ENCODE measurements at places on chromosomes 12 and 14.

DNA sequence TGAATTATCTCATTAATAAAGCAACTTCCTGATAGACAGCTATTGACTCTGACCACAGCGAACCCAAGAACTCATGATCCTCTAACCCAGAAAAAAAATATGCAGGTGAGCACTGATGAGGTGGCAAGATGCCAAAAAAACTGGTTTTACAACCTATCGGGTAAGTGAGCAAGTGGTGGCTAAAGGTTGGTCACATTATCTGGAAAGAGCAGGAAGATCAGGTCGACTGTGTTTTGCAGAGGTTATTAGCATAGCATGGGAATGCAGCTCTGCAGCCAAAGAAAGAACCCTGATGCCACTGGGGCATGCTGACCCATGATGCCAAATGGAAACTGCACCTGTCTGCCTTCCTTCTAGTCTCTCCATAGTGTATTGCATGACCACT lies 23.5 kb downstream of the BHLHE41 start:
- peak; percentile 86 for DNase-seq

DNA sequence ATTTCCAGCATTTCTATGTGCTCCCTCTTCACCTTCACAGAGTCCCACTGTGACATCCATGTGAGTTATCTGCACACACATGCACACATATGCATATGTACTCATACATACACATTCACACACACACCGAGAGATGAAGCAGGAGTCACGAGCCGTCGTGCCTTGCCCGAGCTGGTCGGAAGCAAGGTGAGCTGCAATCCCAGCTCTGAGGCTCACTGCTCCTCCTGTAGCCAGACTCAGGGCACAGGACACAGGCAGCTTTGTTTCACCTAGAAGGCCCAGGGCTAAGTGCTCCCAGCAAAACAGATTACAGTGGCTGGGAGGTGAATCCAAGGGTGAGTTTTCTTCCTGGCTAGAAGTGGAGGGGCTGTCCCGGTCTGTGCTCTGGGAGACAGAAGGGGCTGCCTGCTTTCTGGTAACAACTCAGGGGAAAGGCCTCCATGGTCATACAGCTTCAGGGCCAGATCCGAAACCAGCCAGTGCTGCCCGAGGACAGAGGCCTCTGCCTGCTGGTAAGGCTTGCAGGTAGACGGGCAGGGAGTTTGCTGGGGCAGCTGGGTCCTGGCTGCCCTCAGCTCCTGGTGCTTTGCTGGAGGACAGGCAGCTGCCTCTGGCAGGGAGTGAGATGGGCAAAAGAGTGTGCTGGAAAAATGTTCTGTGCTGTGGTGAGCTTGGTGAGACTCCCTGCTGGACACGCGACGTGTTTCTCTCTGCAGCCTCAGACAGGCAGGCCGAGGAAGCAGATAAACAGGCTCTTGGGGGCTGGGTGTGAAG lies 123.7 kb downstream of the CRACR2A start:
- DNase-seq = no peak

- peak; percentile 46 for DNase-seq
Measured at GRCh38 chr12:64611341-64612284, 1.3 kb downstream of the RASSF3 start.

- peak; percentile 91 for DNase-seq
Measured at GRCh38 chr12:121296618-121297434, at the start of gene CAMKK2. CAMKK2 (minus strand) TSS chr12:121296709; CDS start chr12:121274526, 22,183 bp downstream.

DNA sequence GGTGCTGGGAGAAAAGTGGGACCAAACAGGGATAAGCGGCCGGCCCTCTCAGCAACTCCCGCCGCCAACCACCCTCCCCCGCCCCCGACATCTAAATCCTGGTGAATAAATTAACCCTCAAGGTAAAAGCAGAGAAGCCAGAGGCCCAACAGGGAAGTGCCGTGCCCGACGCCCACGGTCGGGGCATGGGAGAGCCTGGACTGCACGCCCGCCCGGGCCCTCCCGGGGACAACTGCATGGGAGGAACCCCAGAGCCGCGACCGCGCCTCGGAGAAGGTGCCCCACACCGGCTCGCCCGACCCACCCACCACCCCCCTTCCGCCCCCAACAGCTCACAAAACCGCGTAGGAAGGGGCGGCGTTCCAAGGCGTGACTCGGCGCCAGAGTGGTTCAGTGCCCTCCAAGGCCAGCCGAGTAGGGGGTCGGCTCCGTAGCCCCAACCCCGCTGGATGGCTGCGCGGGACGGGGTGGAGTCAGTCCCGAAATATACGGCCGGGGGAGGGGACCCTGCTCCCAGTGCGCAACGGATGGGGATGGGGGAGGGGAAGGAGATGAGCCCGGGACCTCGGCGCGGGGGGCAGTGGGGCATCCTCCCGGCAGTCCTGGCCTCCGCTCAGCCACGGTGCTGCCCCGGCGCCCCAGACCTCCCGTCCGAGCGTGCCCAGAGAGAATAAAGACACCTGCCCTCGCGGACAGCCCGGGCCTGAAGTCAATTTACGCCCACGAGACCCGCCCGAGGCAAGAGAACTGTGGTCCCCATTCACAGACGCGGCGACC lies 732 bp downstream of the SLC25A29 start:
- DNase-seq = no peak
